ENCODE measurements at places on chromosomes 13 and 19. TPM values are rescaled to one million over a fixed set of nuclear protein-coding genes. Genes with fewer than 3 reads are reported as not detected.

DNA sequence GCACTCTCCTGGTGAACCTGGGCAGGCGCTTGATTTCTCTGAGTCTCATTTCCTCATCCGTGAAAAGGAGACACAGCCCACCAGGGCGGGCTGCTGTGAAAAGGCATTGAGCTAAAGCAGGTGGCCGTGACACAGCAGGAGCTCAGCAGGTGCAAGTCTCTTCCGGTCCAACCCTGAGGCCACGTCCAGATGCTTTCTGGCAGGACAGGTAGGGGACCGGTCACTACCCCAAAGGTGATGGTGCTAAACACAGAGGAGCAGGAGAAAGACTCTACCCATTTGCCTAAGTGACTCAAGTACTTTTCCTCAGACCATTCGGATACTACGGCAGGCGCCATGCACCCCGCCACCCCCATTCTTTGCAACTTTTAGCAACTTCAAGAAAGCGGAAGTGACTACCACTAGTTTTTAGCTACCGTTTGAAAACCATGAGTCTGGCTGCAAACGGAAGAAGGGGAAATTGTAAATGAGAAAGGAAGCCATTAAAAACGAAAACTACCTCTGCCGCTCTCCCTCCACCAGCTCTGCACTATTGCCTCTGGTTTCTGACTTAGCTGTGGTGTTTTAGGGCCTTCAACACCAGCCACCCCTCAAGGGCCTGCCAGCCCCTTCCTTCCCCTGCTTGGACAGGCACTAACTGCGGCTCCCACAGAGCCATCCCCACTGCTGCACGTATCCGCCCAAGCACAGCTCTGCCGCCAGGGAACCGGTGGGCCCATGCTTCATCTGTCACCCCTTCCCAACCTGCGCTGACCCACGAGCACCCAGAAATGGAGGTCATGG, 4.8 kb downstream of the PPP6R1 start:
- no peak for DNase-seq

GRCh38 chr13:30569901-30570576, 47.7 kb upstream of the USPL1 start:
- DNase-seq, result no peak

DNA sequence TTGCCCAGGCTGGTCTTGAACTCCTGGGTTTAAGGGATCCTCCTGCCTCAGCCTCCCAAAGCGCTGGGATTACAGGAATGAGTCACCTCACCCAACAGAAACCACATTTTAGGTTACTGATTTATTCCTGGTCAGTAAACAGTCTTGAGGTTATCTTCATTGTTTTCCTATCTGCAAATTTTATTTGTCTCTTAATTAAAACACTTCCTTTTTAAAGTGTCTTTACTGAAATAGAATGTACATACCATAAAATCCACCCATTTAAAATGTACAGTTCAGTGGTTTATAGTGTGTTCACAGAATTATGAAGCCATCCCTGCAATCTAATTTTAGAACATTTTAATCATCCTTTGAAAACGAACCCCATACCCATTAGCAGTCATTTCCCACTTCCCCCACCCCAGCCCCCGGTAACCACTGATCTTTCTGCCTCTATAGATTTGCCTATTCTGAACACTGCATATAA, 63.0 kb downstream of the MAP4K1 start:
- no peak for DNase-seq

Gene ZNF302
- 62.4 TPM for total RNA-seq

Gene TECR
- 15.7 TPM for total RNA-seq

Data from cerebellum (tissue), 4 donors.